ENCODE measurements at places on chromosomes 16 and 17.

DNA sequence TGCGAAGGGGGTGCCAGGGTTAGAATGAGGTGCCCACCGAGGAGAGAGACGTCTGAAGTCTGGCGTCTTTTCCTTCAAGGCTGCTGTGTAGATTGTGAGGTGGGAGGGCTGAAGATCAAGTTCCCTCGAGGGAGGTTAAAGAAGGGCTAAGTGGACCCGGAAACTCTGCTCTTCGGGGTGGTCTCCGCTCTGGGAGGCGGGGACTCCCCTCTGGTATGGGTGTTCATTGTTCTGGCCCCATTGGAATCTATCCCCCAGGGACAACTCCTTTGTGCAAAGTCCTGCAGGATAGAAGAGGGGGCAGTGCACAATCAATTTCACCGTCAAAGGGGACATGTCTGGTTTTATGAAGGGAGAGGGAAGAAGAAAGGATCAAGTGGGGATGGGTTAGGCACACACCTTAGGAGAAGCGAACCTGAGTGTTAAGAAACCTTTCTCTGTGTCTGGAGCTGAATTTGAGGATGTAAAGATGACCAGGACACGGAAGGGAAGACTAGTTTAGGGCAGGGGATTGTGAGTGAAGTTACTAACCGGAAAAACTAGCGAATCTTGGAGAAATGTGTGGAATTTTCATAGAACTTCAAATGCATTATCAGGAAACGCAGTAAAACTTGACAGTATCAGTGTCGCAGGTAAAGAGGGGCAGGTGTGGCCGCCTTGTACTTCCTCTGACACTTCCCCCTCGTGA, 809 bp upstream of the RAB34 start:
- no peak for DNase-seq

GRCh38 chr16:74296104-74296431, 546 bp upstream of the PSMD7 start:
- DNase-seq = no peak

- no peak for DNase-seq
Measured at GRCh38 chr17:64300699-64300965, 37.6 kb upstream of the TEX2 start.

DNA sequence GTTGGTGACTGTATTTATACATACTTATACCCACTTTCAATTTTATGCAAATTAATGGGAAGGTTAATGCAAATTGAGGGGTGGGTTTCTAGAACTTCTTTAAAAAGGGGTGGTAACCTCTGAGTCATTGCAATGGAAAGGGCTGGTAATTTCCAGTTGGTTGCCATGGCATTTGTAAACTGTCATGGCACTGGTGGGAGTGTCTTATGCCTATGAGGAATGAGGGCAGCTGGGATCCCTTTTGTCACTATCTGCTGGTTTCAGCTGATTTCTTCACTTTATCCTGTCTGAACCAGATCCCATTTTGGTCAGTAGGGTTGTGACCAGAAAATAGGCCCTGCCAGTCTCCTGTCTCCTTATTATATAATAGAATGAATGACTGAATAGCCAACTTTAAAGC, 1006.7 kb upstream of the GOT2 start:
- DNase-seq = no peak

DNA sequence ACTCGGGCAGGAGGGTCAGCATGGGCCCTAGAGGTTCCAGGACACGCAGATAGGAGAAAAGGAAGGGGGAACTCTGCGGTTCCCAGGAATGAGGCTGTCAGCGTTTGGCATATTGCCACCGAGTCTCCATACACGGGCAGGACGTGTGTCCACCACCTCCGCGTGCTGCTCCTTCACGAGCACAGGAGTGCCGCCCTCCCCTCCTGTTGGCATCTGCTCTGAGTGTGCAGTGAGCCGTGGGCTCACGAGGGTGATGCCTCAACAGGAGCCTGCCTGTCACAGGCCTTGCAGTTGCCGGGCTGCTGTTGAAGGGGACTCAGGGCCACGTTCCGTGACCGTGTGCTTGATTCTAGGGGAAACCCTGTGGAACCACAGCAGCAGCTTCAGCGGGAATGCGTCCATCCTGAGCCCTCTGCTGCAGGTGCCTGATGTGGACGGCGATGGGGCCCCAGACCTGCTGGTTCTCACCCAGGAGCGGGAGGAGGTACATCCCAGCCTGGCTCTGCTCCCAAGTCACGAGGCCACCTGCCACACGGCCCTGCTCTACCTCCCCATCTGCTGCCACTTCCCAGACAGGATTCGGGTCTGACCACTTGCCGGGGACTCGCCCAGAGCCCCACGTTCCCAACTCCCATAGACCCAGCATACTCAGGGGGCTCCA, 14.6 kb downstream of the RGS11 start:
- DNase-seq = no peak

DNA sequence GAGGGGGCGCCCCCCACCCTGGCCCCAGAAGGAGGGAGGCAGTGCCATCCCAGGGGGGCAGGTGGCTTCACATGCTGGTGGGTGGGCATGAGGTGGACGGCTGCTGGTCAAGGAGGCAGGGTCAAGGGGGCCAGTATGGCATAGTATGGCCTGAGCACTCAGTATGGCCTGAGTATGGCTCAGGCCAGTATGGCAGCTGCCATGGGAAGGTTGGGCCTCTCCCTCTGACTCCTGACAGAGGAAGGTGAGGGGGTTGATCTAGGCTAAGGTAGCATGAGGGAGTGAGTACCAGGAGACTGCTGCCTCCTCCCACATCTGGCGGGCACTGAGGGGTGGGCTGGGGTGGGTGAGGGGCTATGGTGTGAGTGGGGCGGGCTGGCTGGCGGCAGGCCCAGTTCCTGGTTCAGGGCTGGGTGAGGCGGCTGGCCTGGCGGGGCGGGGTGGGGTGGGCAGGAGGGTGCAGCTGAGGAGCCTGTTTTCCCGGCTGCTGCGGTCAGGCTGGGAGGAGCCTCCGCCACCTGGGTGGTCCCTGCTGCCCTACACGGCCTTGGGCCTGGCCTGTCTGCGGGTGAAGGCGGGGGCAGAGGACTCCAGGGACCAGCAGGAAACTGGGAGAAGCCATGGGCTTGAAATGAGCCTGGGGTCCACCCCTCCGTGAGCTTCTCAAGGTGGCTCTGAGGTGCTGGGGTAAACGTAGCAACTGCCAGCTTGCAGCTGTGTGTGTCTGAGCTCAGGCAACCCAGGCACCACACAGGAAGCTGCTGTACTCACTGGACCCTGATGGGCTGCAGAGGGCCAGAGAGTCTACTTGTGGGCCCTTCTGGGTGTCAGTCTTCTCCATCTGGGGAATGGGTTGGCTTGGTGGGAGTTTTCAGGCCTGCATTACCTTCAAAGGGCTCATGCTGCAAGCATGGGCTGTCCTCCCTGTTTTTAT, 57.0 kb downstream of the RAI1 start:
- no peak for DNase-seq

DNA sequence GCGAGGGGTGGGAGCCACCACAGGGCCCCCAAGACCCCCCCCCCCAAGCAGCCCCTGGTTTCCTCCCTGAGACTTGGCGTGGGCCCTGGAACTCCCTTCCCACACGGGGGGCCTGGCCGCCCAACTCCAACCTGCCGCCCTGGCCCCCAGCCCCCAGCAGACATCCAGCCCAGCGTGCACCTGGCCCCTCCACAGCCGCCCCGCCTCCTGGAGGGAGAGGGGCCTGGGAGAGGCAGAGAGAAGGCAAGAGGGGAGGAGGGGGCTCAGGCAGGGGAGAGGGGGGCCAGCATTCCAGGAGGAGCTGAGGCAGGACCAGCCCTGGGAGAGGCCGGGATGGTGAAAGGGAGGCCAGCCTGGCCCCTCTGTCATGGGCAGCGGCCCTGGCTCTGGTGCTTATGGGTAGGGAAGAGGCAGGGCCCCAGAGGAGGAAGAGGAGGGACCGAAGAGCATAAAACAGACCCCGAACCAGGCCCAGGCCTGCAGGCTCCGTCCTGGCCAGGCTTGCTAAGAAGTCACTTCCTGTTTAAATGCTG, 16.7 kb downstream of the IL34 start:
- no peak for DNase-seq

GRCh38 chr17:32355649-32356377, 5.9 kb downstream of the ZNF207 start:
- DNase-seq = no peak

GRCh38 chr17:47978324-47978723, 7.4 kb downstream of the CDK5RAP3 start:
- DNase-seq = no peak

GRCh38 chr17:48553190-48553547, 8.3 kb upstream of the HOXB2 start:
- no peak for DNase-seq

- DNase-seq = no peak
Measured at GRCh38 chr17:16438173-16438556, 22.8 kb downstream of the TRPV2 start.

- DNase-seq = no peak
Measured at GRCh38 chr16:27046958-27047518, 19.7 kb upstream of the C16orf82 start.

- DNase-seq = no peak
Measured at GRCh38 chr16:11396241-11397048, 51.2 kb downstream of the RMI2 start.

DNA sequence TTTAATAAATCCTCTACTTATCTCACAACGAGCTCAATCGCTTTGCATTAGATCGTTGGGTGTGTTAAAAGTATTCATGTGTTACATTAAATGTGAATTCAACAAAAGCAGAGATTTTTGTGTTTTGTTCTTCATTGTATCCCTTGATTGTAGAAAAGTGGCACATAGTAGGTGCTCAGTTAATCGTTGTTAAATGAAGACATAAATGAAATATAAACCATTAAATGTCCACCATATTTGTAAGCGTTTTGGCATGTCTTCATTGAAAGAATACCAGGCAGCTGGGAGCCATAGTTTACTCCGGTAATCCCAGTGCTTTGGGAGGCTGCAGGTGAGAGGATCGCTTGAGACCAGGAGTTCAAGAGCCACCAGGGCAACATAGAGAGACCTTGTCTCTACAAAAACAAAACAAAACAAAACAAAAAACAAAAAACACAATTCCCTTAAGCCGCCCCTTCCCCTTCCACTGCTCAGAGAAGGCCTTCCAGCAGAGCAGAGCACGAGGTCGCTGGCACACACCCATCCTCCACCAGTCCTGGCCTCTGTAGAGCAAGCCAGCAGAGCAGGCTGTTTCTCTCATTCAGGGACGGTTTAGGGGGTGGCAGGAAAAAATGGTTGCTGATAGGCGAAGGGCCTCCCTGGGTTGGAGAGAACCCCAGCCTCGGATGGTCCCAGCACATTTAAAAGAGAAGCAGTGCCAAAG, 673 bp upstream of the CHD9 start:
- no peak for DNase-seq

- DNase-seq = no peak
Measured at GRCh38 chr16:55481023-55481422, 2.0 kb downstream of the MMP2 start.

GRCh38 chr17:82281076-82281475, 7.6 kb upstream of the CSNK1D start:
- DNase-seq = no peak

DNA sequence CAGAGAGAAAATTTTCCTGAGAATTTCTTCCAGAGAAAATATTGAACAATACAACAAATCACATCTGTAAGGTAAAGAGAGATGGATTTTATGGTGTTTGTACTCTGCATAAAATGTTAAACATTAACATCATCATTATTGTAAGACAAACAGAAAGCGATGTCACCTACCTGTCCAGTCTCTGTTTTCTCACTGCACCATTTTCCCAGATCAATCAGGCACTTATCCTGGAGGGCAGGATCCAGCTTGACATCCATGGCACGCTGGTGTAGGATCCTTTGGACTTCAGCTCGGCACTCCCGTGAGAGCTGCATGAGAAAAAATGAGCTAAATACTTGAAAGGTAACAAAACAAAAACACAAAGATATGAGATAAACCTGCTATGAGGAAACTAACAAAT, 55.9 kb upstream of the CLEC18B start:
- DNase-seq = no peak

DNA sequence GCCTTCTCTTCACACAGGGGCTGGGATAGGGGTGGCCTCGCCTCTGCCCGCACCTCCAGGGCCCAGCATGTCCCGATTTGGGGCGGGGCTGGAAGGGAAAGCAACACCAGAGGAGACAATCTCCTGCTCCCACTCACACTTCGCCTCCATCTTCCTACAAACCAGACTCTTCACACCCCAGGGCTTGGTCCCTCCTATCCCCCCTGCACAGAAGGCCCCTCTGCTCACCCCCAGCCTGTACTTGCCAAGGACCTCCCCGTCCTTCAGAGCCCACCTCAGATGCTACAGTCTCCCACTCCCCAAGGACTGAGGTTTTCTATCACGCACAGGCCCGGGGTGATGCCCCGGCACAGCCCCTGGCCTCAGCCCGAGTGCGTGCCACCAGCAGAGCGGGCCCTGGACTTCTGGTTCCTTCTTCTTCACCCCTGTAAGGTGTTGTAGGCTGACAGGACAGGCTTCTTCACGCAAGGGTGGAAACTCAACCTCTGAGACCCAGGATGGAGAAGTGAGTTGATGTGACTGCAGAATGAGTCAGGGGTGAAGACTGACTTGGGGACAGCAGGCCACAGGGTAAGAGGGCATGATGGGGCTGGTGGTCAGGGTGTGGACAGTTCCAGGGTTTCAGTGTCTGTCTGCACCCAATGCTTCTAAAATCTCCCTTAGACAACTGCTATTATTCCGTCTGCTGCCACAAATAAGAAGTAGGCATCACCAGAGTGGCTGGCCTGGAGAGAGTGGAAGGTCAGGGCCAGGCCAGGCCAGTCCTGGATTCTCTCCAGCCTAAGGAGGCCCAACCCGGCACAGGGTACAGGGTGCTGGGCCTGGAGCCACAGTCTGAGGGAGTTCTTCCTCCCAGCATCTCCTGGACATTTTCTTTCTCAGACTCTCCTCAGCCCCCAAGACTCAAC, 2.5 kb downstream of the ITGAE start:
- no peak for DNase-seq

DNA sequence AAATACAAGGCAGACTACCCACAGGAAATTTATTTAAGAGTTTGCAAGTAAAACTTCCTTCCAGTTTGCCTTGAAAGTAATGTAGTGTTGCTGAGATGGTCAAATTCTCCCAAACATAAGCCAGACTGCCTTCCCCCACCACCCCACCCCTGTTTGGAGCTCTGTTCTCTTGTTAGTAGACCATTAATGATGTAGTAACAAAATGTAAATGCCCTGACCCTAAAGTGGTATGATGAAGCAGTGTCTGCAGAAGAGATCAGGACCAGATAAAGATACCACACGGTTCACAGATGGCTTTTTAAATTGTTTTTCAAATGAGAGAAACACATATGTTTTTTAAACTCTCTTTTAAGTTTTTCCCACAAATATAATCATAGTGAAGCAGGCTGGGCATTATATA, 136.4 kb upstream of the TMEM97 start:
- DNase-seq = no peak

DNA sequence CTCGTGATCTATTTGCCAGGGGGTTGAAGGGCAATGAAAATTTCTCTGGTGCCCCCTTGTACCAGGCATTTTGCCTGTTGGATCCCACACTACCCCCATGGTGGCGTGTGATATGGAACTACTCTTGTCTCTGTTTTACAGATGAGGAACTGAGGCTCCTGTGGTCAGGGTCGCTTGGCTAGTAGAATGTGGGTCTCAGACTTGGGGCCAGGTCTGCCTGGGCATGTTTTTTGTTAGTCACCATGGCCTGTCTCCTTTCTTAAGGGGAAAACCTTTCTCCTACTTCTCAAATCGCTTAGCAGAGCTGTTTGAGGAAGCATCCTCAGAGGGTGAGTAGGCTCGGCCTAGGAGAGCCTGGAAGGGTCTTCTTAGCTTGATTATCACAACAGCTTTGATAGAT, 51.2 kb downstream of the CLEC16A start:
- DNase-seq = no peak
